ENCODE measurements at places on chromosomes 1 and 21.

DNA sequence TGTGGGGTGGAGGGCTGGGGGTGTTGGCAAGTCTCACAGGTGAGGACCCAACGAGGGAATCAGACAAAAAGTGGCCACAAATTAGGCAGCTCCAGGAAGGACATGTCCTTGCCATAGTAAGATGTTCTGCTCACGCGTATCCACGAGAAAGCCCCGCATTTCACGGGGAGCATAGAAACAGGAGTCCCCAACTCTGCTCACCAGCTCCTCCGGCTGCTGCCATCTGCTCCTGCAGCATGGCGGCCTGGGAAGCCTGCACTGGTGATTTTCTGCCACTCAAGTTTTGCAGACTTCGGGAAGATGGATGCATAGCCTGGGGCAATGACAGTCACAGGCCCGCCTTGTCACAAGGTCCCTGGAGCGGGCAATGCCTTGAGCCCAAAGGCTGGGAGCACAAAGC is 9.3 kb downstream of the TCP10L start:
- no peak for DNase-seq

- no peak for DNase-seq
Measured at GRCh38 chr1:214264196-214264595, 16.8 kb upstream of the SMYD2 start.

DNA sequence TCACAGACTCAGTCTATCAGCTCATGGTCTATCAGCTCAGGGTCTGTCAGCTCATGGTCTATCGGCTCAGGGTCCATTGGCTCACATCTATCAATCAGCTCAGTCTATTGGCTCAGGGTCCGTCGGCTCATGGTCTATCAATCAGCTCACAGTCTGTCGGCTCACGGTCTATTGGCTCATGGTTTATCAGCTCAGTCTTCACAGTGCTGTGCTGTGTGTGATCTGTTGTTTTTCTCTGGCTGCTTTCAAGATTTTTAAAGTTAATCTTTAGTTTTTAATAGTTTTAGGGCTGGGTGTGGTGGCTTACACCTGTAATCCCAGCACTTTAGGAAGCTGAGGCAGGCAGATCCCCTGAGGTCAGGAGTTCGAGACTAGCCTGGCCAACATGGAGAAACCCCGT is 14.4 kb downstream of the C1orf159 start:
- DNase-seq = no peak

GRCh38 chr1:212752934-212753497 is 38.6 kb downstream of the NSL1 start:
- DNase-seq = no peak

GRCh38 chr1:210618369-210618768 is 289.7 kb downstream of the HHAT start:
- no peak for DNase-seq

DNA sequence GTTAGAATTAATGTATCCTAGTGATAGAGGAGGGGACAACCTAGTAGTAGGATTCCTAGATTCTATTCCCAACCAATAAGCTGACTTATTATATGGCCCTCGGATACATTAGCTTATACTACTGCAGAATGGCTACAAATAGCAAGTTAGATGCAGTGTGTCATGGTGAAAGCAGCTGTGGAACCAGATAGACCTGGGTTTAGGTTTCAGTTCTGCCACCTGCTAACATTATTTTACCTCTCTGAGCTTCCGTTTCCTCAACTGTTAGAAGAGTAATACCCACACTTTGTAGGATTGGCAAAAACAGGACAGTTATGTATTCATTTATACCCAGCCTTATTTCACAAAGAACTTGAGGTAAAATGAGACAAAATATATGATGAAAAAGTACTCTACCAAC is 21.6 kb upstream of the MAGOH start:
- DNase-seq = no peak

DNA sequence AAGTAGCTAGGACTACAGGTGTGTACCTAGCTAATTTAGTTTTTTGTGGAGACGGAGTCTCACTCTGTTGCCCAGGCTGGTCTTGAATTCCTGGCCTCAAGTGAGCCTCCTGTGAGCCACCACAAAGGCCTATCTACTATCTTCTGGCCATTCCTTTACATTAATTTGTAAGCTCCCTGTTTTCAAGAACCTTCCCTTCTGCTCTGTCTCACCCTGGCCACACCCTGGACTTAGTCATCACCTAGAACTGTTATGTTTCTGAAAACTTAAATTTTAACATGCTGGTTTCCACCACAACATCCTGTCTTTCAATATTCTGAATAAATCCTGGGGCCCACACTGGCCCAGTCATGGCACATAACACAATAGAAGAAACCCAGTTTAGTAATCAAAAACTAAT is 4.9 kb upstream of the B4GALT3 start:
- DNase-seq = no peak

- DNase-seq = peak; percentile 76
Measured at GRCh38 chr1:228830954-228831481, 95.7 kb downstream of the RHOU start.

GRCh38 chr1:214261206-214262123 is 19.5 kb upstream of the SMYD2 start:
- DNase-seq = peak; percentile 67

DNA sequence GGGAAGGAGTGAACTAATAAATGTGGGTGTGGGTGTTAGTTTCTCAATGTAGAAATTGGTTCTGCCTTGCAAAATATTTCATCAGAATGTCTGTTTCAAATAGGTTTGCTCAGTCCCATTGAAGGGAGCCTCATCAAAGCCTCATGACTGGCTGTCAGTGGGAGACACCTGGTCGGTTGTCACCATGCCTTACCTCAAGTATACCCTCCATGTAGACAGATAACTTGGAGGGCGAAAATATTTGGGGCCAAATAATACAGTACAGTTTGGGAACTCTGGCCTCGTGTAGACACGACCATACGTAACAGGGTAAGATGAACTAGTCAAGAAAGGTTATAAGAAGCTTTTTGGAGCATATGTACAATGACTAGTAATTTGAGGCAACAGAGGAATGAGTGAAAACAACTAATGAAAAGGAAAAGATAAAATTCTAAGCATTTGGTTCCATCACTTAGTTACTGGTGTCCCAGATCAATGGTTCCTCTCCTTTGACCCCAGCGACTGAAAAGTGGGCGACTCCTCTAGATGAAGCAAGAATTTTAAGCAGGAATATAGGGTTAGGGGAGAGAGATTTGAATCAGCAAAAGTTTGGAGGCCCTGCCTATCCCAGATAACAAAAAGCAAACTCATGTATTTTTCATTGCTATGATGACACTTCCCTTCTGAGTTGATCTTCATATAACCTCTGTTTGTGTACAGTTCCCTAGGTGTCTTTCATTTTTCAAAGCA is 163.9 kb downstream of the LRRC40 start:
- DNase-seq = no peak

All from HTR-8/SVneo (cell line).